A549 treated with CORT108297 at 1 μM for 4 hours (cell line): ENCODE measurements at places on chromosomes 3 and 15. TPM values are rescaled to one million over a fixed set of nuclear protein-coding genes. Genes with fewer than 3 reads are reported as not detected.

CFAP161 gene
- 0.14 TPM in 1 of 5 replicates, not detected in the others for total RNA-seq

SLC6A1 gene
- total RNA-seq, result not detected in 5 replicates

CHRNB4 gene
- total RNA-seq, result 0.76 to 1.3 TPM (median 1.0 TPM) in 5 replicates

RETNLB gene
- total RNA-seq, result not detected in 5 replicates

TTLL13 gene
- total RNA-seq, result 0.07 to 0.36 TPM (median 0.09 TPM) in 5 replicates

C3orf70 gene
- total RNA-seq, result 0.01 to 0.02 TPM in 2 of 5 replicates, not detected in the others
